ENCODE measurements at places on chromosomes 2 and 18.

DNA sequence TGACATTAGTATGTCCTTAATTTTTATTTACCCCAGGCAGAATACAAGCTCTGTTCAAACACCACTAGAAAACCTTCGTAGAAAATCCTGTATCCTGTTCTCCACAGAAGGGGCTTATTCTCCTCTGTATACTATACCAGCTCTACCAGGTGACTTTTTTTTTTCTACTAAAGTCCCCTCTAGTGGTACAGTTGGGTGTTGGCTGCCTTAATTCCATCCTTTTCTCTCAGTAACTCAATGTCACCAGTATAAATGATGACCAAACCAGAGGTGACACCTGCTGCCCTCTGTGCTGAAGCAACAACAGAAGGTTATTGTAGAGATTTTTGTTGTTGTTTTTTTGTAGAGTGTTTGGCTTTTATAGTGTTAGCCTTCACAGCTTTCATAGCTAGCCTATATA is 1322.0 kb downstream of the LRP1B start:
- no peak for DNase-seq

- no peak for DNase-seq
These were observed 126.3 kb downstream of the IRS1 start for GRCh38 chr2:226673314-226673723.

- no peak for DNase-seq
These were observed 105.6 kb upstream of the FSHR start for GRCh38 chr2:49259926-49260325.

DNA sequence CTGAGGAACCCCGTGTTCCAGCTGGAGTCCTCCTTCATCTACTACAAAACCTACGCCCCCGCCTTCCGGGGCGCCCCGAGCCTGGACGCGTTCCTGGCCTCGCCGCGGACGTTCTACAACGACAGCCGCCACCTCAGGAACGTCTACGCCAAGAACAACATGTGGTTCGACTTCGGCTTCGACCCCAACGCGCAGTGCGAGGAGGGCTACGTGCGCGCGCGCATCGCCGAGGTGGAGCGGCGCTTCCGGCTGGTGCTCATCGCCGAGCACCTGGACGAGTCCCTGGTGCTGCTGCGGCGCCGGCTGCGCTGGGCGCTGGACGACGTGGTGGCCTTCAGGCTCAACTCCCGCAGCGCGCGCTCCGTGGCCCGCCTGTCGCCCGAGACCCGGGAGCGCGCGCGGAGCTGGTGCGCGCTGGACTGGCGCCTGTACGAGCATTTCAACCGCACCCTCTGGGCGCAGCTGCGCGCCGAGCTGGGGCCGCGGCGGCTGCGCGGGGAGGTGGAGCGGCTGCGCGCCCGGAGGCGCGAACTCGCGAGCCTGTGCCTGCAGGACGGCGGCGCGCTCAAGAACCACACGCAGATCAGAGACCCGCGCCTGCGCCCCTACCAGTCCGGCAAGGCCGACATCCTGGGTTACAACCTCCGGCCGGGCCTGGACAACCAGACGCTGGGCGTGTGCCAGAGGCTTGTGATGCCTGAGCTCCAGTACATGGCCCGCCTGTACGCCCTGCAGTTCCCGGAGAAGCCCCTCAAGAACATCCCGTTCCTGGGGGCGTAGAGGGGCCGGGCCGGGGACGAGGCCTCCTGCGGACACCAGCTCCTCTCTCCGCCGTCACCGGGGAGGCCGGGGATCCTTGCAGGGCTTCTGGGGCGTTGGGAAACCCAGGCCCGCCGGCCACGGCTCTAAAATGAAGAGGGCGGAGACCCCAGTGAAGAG is 5.3 kb upstream of the NEU4 start:
- DNase-seq, result peak; percentile 43

GRCh38 chr2:215668378-215668775 is 232.5 kb upstream of the FN1 start:
- no peak for DNase-seq

DNA sequence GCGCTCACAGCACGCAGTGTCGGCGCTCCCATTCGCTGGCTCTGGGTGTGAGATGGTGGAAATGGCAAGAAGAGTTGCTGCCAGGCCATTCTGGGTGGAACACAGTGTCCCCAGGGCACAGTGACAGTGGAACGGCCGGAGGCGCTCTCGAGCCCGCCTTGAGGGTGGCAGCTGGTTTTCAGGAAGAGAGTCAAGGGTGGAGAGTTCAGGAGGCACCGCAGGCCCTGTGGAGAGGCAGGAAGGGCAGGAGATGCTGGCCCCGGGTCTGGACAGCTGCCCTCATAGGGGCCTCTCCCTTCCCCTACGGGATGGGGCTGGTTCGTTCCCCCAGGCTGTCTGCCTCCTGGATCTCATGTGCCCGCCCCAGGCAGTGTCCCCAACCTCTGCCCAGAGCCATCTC is 12.5 kb downstream of the GPC1 start:
- DNase-seq, result no peak

DNA sequence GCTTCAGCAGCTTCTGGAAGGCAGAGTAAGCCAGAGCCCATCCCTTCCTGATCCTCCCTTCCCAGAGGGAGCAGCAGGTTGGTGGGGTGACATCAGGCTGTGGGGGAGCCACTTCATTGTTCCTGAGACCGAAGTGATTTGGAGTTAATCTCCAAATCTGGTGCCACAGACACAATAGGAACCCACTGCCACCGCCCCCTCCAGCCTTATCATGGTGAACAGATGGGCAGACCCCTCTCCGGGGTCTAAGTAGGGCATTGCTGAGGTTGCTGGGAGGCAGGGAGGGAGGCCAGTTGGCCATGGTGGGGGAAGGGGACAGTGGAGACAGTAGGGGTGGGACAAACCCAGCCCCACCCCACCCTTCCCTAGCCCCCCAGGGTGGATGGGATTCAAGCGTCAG is 25.6 kb upstream of the SLC35F6 start:
- DNase-seq, result no peak

DNA sequence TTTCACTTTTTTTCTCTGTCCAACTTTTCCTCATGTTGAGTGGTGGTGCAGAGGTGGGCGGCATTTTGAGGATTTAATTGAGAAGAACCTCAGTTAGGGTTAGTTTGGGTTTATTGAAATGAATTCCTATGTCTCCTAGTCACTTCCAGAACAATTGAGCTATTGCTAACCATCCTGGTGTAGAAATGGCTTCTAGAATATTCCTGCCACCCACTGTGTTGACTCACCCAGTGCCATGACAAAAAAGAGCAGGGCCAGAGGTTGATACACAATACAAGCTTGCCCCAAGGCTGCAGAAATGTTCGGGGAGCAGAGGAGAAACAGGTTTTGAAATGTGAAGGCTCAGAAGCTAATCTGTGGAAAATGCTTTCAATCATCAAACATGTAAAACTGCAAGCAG is 167.1 kb upstream of the TRIB2 start:
- no peak for DNase-seq

GRCh38 chr18:13370995-13371625 is 152.6 kb downstream of the LDLRAD4 start:
- DNase-seq, result no peak

DNA sequence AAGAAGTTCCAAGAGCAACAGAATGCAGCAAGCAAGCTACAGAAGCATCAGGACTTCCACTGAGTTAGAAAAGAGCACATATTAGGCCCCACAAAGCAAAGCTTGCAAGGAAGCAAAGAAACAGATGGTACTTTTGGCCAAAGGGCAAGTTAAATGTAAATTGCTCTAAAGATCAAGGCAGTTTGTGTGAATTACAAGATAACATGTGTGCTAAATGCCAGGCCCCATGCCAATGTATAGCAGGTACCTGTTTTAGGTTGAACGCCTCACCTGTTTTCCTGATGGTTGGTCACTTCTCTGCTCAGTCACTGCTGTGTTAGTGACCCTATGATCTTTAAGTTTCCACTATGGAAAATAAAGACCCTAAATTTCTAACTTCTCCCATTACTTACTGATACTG is 606.5 kb upstream of the GYPC start:
- DNase-seq, result no peak

DNA sequence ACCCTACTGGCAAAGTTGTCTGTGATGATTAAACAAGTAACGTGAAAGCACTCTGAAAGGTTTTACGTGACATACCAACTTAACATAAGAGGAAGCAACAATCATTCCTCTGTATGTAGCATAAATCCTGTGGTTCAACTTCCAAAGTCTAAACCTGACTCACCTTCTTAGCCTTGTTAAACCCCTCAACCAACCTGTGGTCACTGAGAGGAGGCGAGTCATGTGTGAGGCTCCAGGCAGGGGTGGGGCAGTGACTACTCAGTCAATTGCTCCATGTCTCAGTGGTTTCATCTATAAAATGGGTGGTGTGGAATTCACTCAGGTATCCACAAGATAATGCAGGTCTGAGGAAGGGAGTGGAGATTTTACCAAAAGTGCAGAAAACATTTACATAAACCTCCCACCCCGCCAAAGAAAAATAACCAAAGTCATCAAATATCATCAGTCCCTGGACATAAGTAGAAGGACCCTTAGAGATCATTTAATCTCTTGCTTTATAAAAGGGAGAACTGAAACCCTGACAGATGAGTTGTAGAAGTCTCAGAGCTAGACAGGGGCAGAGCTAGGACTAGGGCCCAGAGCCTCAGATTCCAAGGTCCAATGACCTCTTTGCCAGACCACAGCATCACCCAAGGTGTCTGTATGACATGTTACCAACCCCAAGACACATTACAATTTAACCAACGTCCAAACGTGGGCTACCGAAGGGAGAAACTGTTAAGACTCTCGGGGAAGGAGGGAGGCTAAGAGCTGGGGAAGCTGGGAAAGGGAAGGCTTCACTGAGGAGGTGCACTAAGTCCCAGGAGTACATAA is 3.7 kb upstream of the PCBP1 start:
- peak; percentile 67 for DNase-seq

GRCh38 chr2:188628989-188629752 is 337.5 kb downstream of the GULP1 start:
- no peak for DNase-seq

DNA sequence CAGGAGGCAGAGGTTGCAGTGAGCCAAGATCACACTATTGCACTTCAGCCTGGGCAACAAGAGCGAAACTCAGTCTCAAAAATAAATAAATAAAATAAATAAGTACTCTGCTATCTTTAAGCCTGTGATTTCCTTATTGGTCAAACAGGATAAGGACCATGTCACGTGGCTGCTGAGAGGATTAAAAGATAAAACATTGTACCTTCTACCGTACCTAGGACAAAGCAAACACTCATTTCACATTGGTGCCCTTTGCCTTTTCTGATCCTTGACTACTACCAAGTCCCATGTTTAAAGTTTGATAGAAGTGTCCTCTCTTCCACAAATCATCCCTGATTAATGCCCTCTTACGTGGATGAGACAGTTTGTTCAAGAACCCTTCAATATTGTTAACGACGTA is 120.2 kb upstream of the TFCP2L1 start:
- no peak for DNase-seq

GRCh38 chr2:64212801-64213321 is 68.6 kb upstream of the PELI1 start:
- peak; percentile 46 for DNase-seq

GRCh38 chr2:212549463-212549862 is 10.9 kb upstream of the ERBB4 start:
- no peak for DNase-seq

- DNase-seq, result no peak
These were observed 51.3 kb downstream of the ZNF516 start for GRCh38 chr18:76443519-76444445.

DNA sequence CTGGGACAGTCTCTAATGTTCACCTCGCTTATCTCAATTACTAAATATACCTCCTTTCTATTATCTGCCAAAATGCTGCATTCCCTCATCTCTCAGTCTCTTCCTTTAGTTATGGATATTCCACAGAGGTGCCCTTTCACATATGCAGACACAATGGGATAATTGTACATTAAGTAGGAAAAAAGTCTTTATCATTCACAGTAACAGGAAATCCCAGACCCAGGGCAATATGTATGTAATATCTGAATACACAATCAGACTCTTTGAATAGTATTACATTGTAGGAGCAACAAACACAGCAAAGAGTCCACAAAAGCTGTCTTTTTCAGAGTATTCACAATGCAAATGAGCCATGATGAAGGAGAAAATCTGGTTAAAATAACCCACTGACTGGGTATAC is 1399.0 kb upstream of the ZEB2 start:
- no peak for DNase-seq

All from stimulated activated CD8-positive, alpha-beta memory T cell treated with anti-CD3 and anti-CD28 coated beads, Interleukin-15, amount 100 ng/mL, for 48 hours (primary cell).